ENCODE measurements at places on chromosomes 7 and 10.

- DNase-seq = no peak
Observed at GRCh38 chr7:2821842-2822507, 22.1 kb downstream of the GNA12 start.

DNA sequence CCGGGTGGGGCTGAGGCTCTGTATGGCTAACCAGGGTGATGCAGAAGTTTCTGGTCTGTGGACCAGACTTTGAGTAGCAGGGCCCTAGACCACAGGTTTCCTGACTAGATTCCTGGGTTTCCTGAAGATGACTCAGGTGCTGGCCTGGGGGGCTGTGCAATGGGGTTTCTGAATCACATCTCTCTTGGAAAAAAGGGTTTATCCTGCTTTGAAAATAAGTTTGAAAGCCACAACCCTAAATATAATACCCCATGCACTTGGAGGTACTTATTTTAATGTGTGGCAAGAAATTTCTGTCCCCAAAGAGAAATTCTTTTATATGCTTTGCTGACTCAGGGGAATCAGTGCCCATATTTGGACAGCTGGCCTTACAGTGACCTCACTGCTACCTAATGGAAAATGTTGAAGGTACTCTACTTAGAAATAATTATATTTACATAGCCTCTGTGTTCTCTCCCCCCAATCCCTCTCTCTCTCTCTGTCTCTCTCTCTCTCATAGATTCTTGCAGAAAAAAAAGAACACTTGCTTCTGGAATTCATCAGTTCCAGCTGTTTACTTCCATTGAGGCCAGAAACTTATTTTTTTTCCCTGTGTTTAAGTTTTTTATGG lies 184.4 kb upstream of the LYZL2 start:
- DNase-seq = no peak

GRCh38 chr7:48522692-48523091 lies 351.4 kb downstream of the ABCA13 start:
- DNase-seq = no peak

GRCh38 chr7:139294241-139294640 lies 46.9 kb upstream of the FMC1 start:
- DNase-seq = peak; percentile 84

- DNase-seq = no peak
Observed at GRCh38 chr7:149334930-149335329, 72.9 kb downstream of the ZNF783 start.

- DNase-seq = peak; percentile 9
Observed at GRCh38 chr10:1293157-1293556, 237.0 kb downstream of the WDR37 start.

GRCh38 chr7:151793531-151793951 lies 83.4 kb downstream of the PRKAG2 start:
- DNase-seq = no peak

GRCh38 chr7:87878208-87878735 lies 2.0 kb downstream of the DBF4 start:
- DNase-seq = no peak

DNA sequence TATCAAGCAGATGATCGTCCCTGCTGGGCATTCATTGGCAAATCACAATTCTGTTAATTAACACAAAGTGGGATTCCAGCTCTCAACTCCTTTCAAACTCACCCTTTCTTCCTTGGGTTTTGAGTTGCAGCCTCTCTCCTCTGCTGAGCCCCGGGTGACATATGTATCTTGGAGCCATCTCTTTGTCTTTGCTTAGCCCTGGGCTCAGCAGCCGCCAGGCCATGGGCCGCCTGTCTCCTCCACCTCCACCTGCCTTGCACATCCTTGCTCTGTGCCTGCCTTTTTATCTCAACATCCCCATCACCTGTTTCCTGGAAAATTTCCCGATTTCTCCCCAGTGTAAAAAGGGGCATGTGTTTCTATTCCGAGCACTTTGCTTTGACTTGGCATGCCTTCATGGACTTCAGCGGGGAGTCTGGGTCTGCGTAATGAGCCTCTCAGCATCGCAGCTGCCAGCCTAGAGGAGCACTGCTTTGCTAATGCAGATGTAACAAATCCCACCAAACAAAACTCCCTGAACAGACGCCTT lies 141.3 kb upstream of the AGK start:
- no peak for DNase-seq
